ENCODE measurements at places on chromosomes 16 and 17. TPM values are rescaled to one million over a fixed set of nuclear protein-coding genes. Genes with fewer than 3 reads are reported as not detected.

DNA sequence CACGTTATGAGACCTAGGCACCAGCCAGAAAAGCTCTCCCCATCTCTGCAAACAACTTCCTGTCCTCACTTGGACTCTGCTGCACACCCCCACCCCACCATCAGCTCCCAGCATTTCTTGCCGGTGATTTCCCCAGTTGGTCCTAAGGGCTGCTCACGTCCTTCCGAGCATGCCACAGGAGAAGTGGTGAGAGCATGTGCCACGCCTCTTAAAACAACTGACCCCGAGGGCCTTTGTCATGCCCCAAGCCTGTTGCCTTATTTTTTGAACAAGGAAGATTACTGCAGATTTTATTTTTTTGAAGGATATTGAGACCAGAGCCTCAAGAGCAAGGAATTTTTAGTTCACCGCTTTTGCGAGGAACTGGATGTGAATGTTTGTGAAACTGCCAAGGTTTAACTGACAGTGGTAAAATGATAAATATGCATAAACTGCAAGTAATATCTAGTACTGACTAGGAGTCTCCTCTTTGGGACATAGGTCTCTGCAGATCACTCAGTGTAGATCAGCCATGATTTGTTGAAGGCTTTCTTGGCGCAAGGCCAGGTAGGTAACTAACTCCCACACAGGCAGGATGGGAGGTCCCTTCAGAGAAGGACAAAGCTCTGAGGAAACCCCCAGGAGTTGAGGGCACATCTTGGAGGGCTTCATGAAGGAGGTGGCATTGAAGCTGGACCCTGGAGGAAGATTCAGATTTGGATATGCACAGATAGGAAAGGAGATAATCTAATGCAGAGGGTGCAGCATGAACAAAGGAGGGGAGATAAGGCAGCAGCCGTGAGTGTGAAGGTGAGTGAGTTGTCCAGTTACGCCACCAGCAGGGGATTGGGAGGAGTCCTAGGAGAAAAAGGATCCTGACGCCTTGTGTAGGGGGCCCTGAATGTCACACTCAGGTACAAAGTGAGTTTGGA lies 44.7 kb downstream of the TMEM132E start:
- H3K36me3 ChIP-seq = no peaks in the 10 kb centered on the region
- H3K27ac ChIP-seq = no peak overlapping the region

DNA sequence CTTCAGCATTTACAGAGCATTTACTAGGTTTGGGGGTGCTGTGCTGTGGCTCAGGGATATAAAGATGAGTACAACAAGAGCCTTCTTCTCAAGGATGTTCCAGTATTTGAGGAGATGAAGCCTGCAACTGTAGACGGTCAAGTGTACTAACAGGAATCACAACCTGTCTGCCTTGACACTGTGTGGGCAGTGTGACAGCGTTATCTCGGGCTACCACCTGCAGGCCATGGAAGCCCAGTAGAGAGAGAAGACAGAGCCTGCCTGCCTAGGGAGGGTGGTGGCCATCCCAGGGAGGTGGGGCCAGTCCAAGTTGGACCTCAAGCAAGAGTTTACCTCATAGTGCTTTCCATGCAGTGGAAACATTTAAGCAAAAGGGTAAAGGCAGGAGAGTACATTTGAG lies 215.1 kb upstream of the ASIC2 start:
- DNase-seq = no peak
- no peaks in the 10 kb centered on the region for H3K27me3 ChIP-seq
- H3K36me3 ChIP-seq = no peaks in the 10 kb centered on the region

- DNase-seq = no peak
- H3K4me3 ChIP-seq = no peak overlapping the region
- peaks cover 14% of the 10 kb centered on the region for H3K27me3 ChIP-seq
- no peaks in the 10 kb centered on the region for H3K36me3 ChIP-seq
Measured at GRCh38 chr17:57706761-57707160, 38.3 kb downstream of the CCDC182 start.

DNA sequence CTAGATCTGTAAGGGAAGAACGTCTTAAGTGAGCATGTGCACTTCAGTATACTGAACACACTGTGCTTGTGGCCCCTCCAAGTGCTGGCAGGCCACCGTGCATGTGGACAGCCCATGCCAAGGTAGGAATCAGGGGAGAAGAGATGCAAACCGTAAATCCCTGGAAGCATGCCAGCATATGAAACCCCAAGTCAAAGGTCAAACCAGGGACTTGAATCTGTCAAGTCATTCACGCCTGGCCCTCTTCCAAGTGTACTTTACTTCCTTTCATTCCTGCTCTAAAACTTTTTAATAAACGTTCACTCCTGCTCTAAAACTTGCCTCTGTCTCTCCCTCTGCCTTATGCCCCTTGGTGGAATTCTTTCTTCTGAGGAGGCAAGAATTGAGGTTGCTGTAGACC lies 2.8 kb upstream of the ATXN2L start:
- no peaks in the 10 kb centered on the region for H3K27me3 ChIP-seq
- H3K27ac ChIP-seq = no peak overlapping the region
- no peaks in the 10 kb centered on the region for H3K36me3 ChIP-seq
- H3K4me3 ChIP-seq = no peak overlapping the region

DNA sequence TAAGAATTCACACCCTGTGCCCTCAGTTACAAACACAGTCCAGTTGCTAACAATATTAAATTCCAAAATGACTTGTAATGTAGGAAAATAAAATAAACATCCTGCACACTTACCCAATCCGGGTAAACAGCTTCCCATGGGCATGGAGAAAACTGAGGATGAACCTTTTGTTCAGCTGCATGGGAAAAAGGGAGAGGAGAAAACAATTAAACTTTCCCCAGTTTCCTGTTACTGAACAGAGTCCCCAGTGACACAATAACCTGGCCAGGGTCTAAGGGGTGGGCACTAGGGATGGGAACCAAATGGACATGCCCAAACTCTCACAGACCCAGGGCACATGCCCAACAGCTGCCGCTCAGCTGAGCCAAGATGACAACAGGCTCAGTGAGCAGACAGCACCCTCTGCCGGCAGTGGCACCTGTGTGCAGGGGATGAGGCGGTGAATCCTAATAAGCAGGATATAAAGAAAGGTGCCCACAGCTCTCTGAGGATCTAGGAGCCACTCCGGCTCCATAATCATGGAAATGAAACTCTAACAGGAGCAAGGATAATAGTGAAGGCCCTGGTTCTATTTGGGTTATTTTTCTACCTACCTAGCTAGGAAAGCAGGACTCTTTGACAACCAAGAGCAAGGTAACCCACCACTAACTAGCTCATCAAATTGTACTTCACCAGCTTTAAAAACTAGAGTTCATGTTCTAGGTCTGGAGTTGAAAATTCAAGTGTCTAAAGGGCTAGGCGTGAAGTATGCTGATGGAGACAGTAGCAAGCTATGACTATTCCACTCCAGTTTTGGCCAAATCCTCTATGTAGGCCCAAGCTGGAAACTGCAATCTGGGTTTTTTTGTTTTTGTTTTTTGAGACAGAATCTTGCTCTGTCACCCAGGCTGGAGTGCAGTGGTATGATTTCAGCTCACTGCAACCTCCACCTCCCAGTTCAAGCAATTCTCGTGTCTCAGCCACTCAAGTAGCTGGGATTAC lies 58.8 kb downstream of the SMG6 start:
- peak; percentile 39 for DNase-seq
- H3K36me3 ChIP-seq = peaks cover 5% of the 10 kb centered on the region
- H3K4me3 ChIP-seq = no peak overlapping the region
- no peak overlapping the region for H3K27ac ChIP-seq
- no peaks in the 10 kb centered on the region for H3K4me1 ChIP-seq

RUNDC1 gene
- total RNA-seq = 13.0 TPM

TSPAN10 gene
- total RNA-seq = 2.3 TPM

Data from HCT116 (cell line).